ENCODE measurements at places on chromosomes 1 and 21. TPM values are rescaled to one million over a fixed set of nuclear protein-coding genes. Genes with fewer than 3 reads are reported as not detected.

The PLA2G2A gene
- total RNA-seq, result 12.3 TPM

The KISS1 gene
- not detected for total RNA-seq

The PCP4L1 gene
- 8.2 TPM for total RNA-seq

The KIRREL1 gene
- total RNA-seq, result 89.1 TPM

All from umbilical cord (tissue), 2 donors.